ENCODE measurements at places on chromosomes 1 and 21. TPM values are rescaled to one million over a fixed set of nuclear protein-coding genes. Genes with fewer than 3 reads are reported as not detected.

GRCh38 chr1:169043823-169044222 is 62.7 kb upstream of the ATP1B1 start:
- H3K4me3 ChIP-seq, result no peak overlapping the region
- no peak for DNase-seq
- H3K27ac ChIP-seq, result no peak overlapping the region
- no peaks in the 10 kb centered on the region for H3K27me3 ChIP-seq
- peaks cover 2% of the 10 kb centered on the region for H3K4me1 ChIP-seq
- no peaks in the 10 kb centered on the region for H3K36me3 ChIP-seq

DNA sequence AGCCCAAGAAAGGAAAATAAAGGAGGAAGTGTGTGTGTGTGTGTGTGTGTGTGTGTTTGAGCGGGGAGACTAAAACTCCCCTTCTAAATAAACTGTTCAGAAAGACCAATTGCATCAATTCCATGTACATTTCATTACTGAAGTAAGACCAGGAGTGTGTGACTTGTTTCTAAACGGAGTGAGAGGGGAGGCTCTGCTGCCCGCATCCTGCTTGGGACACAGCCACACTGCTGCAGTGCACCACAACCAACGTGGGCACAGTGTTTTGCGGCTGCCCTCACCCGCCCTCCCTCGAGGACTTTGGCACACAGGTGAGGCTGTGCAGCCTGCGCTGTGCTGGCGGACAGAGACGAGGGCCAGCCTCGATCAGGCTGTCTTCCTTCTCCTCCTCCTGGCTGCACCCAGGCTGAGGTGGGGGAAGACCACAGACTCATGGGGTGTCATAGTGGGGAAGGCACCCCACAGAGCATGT is 31.0 kb upstream of the H6PD start:
- H3K27me3 ChIP-seq, result peaks cover 57% of the 10 kb centered on the region
- peaks cover 17% of the 10 kb centered on the region for H3K4me1 ChIP-seq
- no peak overlapping the region for H3K4me3 ChIP-seq
- DNase-seq, result no peak

- no peaks in the 10 kb centered on the region for H3K4me1 ChIP-seq
- H3K36me3 ChIP-seq, result no peaks in the 10 kb centered on the region
- H3K27me3 ChIP-seq, result no peaks in the 10 kb centered on the region
- H3K4me3 ChIP-seq, result no peak overlapping the region
- DNase-seq, result no peak
Measured at GRCh38 chr1:44695671-44696070, 21.2 kb downstream of the ARMH1 start.

DNA sequence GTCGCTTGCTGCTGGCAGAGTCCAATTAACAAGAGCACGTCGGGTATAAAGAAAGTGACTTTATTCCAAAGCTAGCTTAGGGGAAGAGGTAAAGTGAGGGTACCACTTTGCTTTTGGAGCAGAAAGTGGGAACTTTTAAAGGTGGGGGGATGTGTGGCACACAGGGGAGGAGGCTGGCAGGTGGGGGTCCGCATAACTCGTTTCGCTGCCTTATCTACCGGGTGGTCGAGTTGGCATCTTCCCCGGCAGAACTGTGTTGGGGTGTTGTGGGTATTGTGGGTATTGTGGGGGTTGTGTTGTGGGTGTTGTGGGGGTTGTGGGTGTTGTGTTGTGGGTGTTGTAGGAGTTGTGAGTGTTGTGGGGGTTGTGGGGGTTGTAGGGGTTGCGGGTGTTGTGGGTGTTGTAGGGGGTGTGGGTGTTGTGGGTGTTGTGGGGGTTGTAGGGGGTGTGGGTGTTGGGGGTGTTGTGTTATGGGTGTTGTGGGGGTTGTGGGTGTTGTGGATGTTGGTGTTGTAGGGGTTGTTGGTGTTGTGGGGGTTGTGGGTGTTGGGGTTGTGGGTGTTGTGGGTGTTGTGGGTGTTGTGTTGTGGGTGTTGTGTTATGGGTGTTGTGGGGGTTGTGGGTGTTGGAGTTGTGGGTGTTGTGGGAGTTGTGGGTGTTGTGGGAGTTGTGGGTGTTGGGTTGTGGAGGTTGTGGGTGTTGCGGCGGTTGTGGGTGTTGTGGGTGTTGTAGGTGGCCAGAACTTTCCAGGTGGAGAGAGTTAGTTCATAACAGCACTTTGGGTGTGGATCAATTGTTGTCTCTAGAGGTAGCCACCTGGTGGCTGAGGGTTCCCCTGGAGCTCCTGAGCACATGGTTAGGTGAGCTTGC is 52.7 kb downstream of the AGPAT3 start:
- H3K36me3 ChIP-seq, result no peaks in the 10 kb centered on the region
- H3K4me3 ChIP-seq, result no peak overlapping the region
- peaks cover 10% of the 10 kb centered on the region for H3K4me1 ChIP-seq

GRCh38 chr1:193519922-193520321 is 333.5 kb upstream of the B3GALT2 start:
- H3K27me3 ChIP-seq, result no peaks in the 10 kb centered on the region
- DNase-seq, result no peak
- H3K4me1 ChIP-seq, result no peaks in the 10 kb centered on the region
- no peak overlapping the region for H3K27ac ChIP-seq
- H3K36me3 ChIP-seq, result no peaks in the 10 kb centered on the region

The FCRL5 gene
- total RNA-seq, result not detected

GRCh38 chr1:47230692-47231300 is 1.2 kb downstream of the TAL1 start:
- H3K36me3 ChIP-seq, result no peaks in the 10 kb centered on the region
- DNase-seq, result peak; percentile 19
- peaks cover 30% of the 10 kb centered on the region for H3K4me1 ChIP-seq
- H3K27ac ChIP-seq, result peak overlapping the region; percentile 86
- peak overlapping the region; percentile 33 for H3K4me3 ChIP-seq
- peaks cover 99% of the 10 kb centered on the region for H3K27me3 ChIP-seq

The TMEM234 gene
- 8.7 TPM for total RNA-seq

GRCh38 chr1:7331926-7332535 is 439.1 kb upstream of the VAMP3 start:
- no peak overlapping the region for H3K27ac ChIP-seq
- no peak for DNase-seq
- H3K27me3 ChIP-seq, result peaks cover 14% of the 10 kb centered on the region
- H3K4me1 ChIP-seq, result peaks cover 26% of the 10 kb centered on the region

DNA sequence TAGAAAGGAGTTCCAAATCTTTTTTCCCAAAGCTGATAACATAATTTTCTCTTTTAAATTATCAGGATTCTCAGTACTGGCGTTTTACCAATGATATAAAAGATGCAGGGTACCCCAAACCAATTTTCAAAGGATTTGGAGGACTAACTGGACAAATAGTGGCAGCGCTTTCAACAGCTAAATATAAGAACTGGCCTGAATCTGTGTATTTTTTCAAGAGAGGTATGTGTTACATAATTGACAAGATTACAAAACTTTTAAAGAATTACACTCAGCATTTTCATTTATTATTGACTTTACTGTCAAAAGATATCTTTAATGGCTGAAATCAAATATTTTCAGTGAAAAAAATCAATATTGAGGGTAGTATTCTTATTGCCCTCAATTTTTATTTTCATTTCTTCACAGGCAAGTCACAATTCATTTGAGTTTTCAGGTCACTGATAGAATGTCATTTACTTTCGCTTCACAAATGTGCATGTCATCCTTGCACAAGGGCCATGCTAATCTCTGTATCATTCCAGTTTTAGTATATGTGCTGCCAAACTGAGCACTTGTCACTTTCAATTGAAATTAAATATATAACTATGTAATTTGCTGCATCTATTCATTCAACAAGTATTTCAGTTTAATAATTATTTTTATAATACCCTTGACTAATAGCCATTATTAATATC is 63.5 kb downstream of the TPR start:
- H3K36me3 ChIP-seq, result peaks cover 10% of the 10 kb centered on the region
- H3K4me1 ChIP-seq, result no peaks in the 10 kb centered on the region
- H3K27me3 ChIP-seq, result no peaks in the 10 kb centered on the region

GRCh38 chr1:59138402-59138801 is 158.5 kb upstream of the FGGY start:
- peak overlapping the region; percentile 50 for H3K27ac ChIP-seq
- H3K36me3 ChIP-seq, result no peaks in the 10 kb centered on the region
- peaks cover 11% of the 10 kb centered on the region for H3K4me1 ChIP-seq
- no peak overlapping the region for H3K4me3 ChIP-seq
- no peaks in the 10 kb centered on the region for H3K27me3 ChIP-seq

- H3K27ac ChIP-seq, result no peak overlapping the region
- no peaks in the 10 kb centered on the region for H3K36me3 ChIP-seq
- H3K4me1 ChIP-seq, result peaks cover 13% of the 10 kb centered on the region
- peaks cover 18% of the 10 kb centered on the region for H3K27me3 ChIP-seq
- no peak overlapping the region for H3K4me3 ChIP-seq
- DNase-seq, result no peak
Measured at GRCh38 chr1:2036287-2036686, 13.9 kb upstream of the PRKCZ start.

- no peak overlapping the region for H3K4me3 ChIP-seq
- DNase-seq, result no peak
- H3K4me1 ChIP-seq, result peaks cover 5% of the 10 kb centered on the region
- no peak overlapping the region for H3K27ac ChIP-seq
- no peaks in the 10 kb centered on the region for H3K36me3 ChIP-seq
- H3K27me3 ChIP-seq, result peaks cover 12% of the 10 kb centered on the region
Measured at GRCh38 chr21:42833439-42833815, 45.9 kb downstream of the WDR4 start.

The GPR52 gene
- total RNA-seq, result 0.89 TPM

The LCE1D gene
- total RNA-seq, result not detected

DNA sequence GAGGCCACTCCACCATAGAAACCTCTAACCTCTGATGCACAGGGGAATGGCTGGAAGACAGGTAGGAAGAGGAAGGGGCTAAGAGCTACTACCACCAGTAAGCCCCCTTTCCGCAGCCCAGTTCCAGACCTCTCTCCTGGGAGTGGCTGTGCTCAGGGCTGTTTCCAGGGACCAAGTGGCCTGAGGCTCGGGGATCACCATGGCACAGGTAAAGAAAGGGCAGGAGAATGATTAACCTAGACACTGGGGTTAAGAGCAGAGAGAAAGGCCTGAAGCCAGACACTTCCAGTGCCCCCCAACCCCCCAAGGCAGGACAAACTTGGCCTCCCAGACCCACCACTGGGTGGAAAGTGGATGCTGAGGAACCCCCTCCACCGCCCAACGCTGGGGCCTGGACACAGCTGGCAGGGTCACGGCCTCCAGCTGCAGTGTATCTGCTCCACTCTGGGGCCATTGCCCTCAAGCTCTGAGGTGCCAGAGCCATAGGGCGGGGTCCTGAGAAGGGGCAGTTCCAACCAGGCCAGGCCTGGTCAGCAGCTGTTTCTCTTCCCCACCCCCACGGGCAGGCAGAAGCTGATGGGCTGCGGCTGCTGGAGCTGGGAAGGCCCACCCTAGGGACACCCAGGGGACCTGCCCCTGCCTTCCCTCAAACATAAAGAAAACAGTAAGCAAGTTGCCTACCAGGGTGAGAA is 2.6 kb downstream of the TAGLN2 start:
- DNase-seq, result peak; percentile 90
- H3K27ac ChIP-seq, result peak overlapping the region; percentile 95
- peaks cover 39% of the 10 kb centered on the region for H3K36me3 ChIP-seq
- H3K4me1 ChIP-seq, result peaks cover 70% of the 10 kb centered on the region
- no peaks in the 10 kb centered on the region for H3K27me3 ChIP-seq
- peak overlapping the region; percentile 97 for H3K4me3 ChIP-seq

- no peaks in the 10 kb centered on the region for H3K36me3 ChIP-seq
- H3K27ac ChIP-seq, result no peak overlapping the region
- H3K27me3 ChIP-seq, result no peaks in the 10 kb centered on the region
- DNase-seq, result peak; percentile 71
- H3K4me1 ChIP-seq, result peaks cover 13% of the 10 kb centered on the region
Measured at GRCh38 chr21:38769191-38769780, 36.4 kb upstream of the ETS2 start.

The AMPD2 gene
- total RNA-seq, result 24.6 TPM

- H3K27ac ChIP-seq, result peak overlapping the region; percentile 35
- no peak overlapping the region for H3K4me3 ChIP-seq
- DNase-seq, result peak; percentile 36
- H3K36me3 ChIP-seq, result no peaks in the 10 kb centered on the region
- H3K4me1 ChIP-seq, result peaks cover 12% of the 10 kb centered on the region
Measured at GRCh38 chr21:40567501-40567900, 279.5 kb downstream of the DSCAM start.

The CCDC185 gene
- total RNA-seq, result not detected

All from muscle of leg (tissue), 16 donors.